ENCODE measurements at places on chromosomes 6 and 20.

DNA sequence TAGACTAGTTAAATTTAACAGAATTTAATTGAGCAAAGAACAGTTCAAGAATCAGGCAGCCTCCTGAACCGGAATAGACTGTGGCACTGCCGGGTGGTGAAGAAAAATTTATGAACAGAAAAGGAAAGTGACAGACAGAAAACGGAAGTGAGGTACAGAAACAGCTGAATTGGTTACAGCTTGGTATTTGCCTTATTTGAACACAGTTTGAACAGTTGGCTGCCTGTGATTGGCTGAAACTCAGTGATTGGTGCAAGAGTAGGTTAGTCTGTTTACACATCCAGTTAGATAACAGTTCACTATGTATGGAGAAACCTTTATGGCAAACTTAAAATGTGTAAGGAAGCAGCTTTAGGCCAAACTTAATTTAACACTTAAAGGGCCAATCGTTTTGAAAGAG, 116.0 kb upstream of the CITED2 start:
- peak; percentile 41 for DNase-seq

DNA sequence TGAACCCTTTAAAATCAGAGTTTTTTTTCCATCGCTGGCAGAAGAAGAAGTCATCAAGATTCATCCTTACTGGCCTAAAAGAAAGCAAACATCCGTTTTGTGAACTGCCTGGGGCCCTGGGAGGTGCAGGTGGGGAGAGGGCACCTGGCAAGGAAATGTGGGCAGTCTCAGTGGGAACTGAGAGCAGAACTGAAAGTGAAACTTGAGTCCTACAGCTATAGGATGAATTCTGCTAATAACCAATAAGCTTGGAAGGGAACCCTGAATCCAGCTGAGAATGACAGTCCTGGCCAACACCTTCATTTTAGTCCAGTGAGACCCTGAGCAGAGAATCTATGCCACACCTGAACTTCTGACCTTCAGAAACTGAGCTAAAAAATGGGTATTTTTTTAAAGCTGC, 130.1 kb upstream of the ASCC3 start:
- DNase-seq: no peak

GRCh38 chr20:35084998-35085397, 7.6 kb downstream of the TRPC4AP start:
- no peak for DNase-seq

DNA sequence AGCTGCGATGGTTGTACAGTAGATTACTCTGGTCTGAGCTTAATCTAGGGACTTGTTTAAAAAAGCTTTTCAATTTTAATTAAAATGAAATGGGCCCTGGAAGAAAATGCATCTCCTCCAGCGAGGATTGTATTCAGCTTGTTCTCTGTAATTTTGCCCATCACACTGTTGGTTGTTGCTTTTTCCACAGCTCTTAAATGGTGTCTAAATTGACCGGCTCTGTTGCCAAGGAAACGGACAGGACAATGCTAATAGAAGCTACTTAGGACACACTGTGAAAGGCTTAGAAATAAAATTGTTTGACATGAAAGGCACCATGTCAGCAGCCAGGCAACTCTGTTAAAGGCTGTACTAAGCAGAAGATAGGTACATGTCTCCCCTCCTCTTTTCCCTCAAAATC, 116.7 kb upstream of the NRSN1 start:
- no peak for DNase-seq

DNA sequence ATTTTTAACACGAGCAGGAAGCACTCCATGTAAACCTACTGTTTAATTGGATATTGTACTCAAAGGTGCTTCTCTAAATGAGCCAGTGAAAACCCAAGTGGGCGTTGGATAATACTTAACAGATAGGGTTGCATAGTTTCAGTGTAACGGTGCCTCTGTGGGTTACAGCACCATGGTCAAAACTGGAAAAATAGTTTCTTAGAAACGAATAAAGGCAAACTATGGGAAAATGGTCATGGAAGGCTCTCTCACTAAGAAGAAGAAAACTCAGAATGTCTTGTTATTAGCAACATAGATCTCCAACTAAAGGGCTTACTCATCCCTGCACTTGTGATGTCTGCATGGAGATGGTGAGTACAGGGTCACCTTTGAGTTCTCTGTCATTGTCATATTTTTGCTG, 59.1 kb upstream of the NEDD9 start:
- DNase-seq: no peak

Data from central memory CD8-positive, alpha-beta T cell (primary cell).